ENCODE measurements at places on chromosomes 13 and 19. TPM values are rescaled to one million over a fixed set of nuclear protein-coding genes. Genes with fewer than 3 reads are reported as not detected.
A peak's percentile ranks its signal among the peaks of the same experiment; 100 is the strongest.

GRCh38 chr13:83882606-83882959 is 309 bp upstream of the SLITRK1 start:
- DNase-seq = no peak
- no peaks in the 10 kb centered on the region for H3K36me3 ChIP-seq
- H3K27ac ChIP-seq = no peak overlapping the region
- H3K27me3 ChIP-seq = no peaks in the 10 kb centered on the region

GRCh38 chr13:44155422-44156293 is 218.0 kb upstream of the SERP2 start:
- H3K4me3 ChIP-seq = no peak overlapping the region
- peak; percentile 69 for DNase-seq
- peak overlapping the region; percentile 68 for H3K27ac ChIP-seq
- no peaks in the 10 kb centered on the region for H3K27me3 ChIP-seq
- peaks cover 8% of the 10 kb centered on the region for H3K4me1 ChIP-seq

GRCh38 chr13:85508683-85509329 is 290.4 kb downstream of the SLITRK6 start:
- H3K27me3 ChIP-seq = no peaks in the 10 kb centered on the region
- H3K4me1 ChIP-seq = no peaks in the 10 kb centered on the region
- peak; percentile 60 for DNase-seq
- no peak overlapping the region for H3K27ac ChIP-seq

GRCh38 chr13:79149210-79149609 is 256.8 kb downstream of the RBM26 start:
- H3K27ac ChIP-seq = no peak overlapping the region
- DNase-seq = no peak
- no peaks in the 10 kb centered on the region for H3K36me3 ChIP-seq

- no peaks in the 10 kb centered on the region for H3K27me3 ChIP-seq
- no peaks in the 10 kb centered on the region for H3K36me3 ChIP-seq
- H3K27ac ChIP-seq = peak overlapping the region; percentile 81
- H3K4me1 ChIP-seq = peaks cover 13% of the 10 kb centered on the region
Measured at GRCh38 chr19:15283141-15283883, 49.0 kb downstream of the BRD4 start.

Gene FFAR1
- total RNA-seq = not detected

Gene EDDM13
- not detected for total RNA-seq

Measured in aorta (tissue), 5 donors.